ENCODE measurements at places on chromosomes 1 and 21.
A peak's percentile ranks its signal among the peaks of the same experiment; 100 is the strongest.

DNA sequence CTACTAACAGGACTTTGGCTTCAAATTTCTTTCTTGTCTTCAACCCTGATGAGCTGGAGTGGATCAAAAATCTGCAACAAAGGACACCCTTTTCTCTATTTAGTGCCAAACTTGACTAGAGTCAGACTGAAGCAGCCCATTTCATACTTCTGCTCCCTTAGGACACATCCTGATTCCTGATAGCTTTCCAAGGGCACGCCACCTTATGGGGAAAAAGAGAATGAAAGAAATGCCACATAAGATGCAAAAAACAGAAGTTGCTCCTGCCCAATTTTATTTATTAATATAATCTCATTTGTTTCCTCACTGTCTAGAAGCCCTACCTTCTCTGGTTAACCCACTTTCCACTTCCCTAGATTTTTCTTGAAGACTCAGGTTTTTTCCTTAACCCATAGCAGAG lies 72.7 kb upstream of the NBPF4 start:
- H3K36me3 ChIP-seq, result no peaks in the 10 kb centered on the region
- no peak overlapping the region for H3K4me3 ChIP-seq
- no peak overlapping the region for H3K27ac ChIP-seq
- DNase-seq, result peak; percentile 15
- peaks cover 41% of the 10 kb centered on the region for H3K27me3 ChIP-seq
- no peaks in the 10 kb centered on the region for H3K4me1 ChIP-seq

GRCh38 chr1:17244821-17245740 lies 3.8 kb upstream of the PADI3 start:
- no peaks in the 10 kb centered on the region for H3K36me3 ChIP-seq
- H3K27me3 ChIP-seq, result no peaks in the 10 kb centered on the region
- H3K27ac ChIP-seq, result no peak overlapping the region
- H3K4me3 ChIP-seq, result no peak overlapping the region
- no peak for DNase-seq

DNA sequence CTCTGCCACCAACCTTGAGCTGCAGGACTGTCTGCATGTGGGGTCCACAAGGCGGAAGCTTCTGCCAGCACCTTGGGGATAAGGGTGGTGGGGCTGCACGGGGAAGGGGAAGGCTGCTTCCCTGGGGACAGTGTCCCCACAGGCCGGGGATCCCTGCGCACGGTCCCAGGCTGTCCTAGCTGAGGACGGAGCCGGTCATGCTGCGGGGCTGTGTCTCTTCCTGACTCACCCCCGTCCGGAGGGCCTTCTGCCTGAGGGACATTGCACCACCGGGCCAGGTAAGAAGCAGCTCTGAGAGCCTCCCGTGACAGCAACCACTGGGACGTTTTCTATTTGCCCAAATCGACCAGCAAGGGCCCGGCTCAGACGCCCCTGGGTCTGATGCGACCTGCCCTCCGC lies 29.9 kb downstream of the KRTAP10-1 start:
- H3K4me3 ChIP-seq, result no peak overlapping the region
- H3K36me3 ChIP-seq, result no peaks in the 10 kb centered on the region
- H3K27ac ChIP-seq, result no peak overlapping the region
- no peaks in the 10 kb centered on the region for H3K4me1 ChIP-seq
- no peaks in the 10 kb centered on the region for H3K27me3 ChIP-seq

DNA sequence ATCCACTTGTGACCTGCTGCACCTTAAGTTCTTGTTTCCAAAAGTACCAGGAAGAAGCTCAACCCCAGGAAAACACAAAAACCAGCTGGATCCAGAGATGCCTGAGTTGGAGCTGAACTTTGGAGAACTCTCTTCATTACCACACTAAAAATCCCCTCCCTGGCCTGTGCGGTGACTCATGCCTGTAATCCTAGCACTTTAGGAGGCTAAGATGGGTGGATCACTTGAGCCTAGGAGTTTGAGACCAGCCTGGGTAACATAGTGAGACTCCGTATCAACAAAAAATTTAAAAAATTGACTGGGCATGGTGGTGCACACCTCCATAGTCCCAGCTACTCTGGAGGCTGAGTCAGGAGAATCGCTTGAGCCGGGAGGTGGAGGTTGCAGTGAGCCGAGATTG lies 6.2 kb downstream of the MAP1LC3C start:
- H3K27me3 ChIP-seq, result no peaks in the 10 kb centered on the region
- no peaks in the 10 kb centered on the region for H3K36me3 ChIP-seq
- no peak overlapping the region for H3K4me3 ChIP-seq
- H3K4me1 ChIP-seq, result no peaks in the 10 kb centered on the region

DNA sequence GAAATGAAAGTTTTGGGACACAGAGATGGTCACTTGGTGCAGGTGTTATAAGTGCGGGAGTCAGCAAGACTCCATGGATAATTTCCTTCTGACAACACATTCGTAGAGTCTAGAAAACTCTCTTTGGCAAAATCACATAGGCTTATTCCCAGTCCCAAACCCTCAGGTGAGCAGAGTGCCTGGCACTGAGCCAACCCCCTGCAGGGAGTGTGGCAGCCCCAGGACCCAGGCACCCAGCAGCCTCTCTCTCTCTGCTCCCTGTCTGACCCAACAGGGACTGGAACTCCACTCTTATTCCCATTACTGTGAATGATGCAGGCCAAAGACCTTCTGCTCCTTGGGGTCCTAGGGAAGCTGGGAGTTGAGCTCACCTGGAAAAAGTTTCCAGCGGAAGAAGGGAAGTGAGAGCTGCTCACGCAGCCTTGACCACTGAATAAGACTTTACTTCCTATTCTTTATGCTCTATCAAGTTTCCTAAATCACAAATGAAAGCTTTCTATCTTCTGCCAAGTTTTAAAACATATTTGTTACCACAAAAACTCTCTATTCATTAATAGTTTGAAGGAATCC lies 132.6 kb upstream of the ETV3 start:
- no peaks in the 10 kb centered on the region for H3K36me3 ChIP-seq
- no peak overlapping the region for H3K27ac ChIP-seq
- H3K4me3 ChIP-seq, result no peak overlapping the region
- DNase-seq, result no peak

DNA sequence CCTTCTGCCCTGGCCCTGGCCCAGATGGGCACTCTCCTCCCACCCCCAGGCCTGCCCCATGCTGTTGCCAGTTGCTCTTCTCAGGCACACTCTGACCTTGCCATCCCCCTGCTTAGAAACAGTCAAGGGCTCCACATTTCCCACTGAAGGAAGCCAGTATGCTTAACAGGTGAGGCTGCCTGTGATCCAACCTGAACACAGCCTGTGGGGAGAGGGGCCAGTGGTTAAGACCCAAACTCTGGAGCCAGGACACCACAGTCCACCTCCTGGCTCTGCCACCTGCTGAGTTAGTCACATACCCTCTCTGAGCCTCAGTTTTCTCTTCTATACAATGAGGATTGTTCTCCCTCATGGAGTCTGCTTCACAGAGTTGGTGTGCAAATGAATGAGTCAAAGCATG lies 526.9 kb downstream of the MATN1 start:
- no peak for DNase-seq
- no peak overlapping the region for H3K27ac ChIP-seq
- no peak overlapping the region for H3K4me3 ChIP-seq
- no peaks in the 10 kb centered on the region for H3K36me3 ChIP-seq

- H3K4me1 ChIP-seq, result no peaks in the 10 kb centered on the region
- no peaks in the 10 kb centered on the region for H3K27me3 ChIP-seq
- peaks cover 71% of the 10 kb centered on the region for H3K36me3 ChIP-seq
- no peak for DNase-seq
- H3K27ac ChIP-seq, result no peak overlapping the region
Measured at GRCh38 chr21:39296891-39297290, 16.5 kb downstream of the BRWD1 start.

DNA sequence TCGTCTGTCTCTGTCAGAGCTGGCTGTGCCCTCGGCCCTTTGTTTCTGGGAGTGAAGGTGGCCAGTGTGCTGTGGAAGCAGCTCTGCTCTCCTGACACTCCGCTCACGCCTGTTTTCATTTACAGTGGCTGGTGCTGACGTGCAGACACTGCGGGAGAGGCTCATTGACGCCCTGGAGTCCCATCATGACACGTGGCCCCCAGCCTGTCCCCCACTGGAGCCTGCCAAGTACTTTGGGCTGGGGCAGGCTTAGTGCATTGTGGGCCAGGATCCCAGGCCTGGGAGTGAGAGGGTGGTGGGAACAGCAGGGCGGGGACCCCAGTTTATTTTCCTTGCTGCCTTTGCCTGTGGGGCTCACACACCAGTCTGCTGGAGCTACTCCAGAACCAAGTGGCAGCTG lies 21.1 kb downstream of the QSOX1 start:
- no peaks in the 10 kb centered on the region for H3K36me3 ChIP-seq
- no peak overlapping the region for H3K4me3 ChIP-seq
- H3K27me3 ChIP-seq, result no peaks in the 10 kb centered on the region
- no peaks in the 10 kb centered on the region for H3K4me1 ChIP-seq

- no peaks in the 10 kb centered on the region for H3K4me1 ChIP-seq
- no peak overlapping the region for H3K27ac ChIP-seq
- peak; percentile 17 for DNase-seq
- H3K36me3 ChIP-seq, result no peaks in the 10 kb centered on the region
- H3K4me3 ChIP-seq, result no peak overlapping the region
- no peaks in the 10 kb centered on the region for H3K27me3 ChIP-seq
Measured at GRCh38 chr1:234091876-234092275, 187.4 kb downstream of the SLC35F3 start.

DNA sequence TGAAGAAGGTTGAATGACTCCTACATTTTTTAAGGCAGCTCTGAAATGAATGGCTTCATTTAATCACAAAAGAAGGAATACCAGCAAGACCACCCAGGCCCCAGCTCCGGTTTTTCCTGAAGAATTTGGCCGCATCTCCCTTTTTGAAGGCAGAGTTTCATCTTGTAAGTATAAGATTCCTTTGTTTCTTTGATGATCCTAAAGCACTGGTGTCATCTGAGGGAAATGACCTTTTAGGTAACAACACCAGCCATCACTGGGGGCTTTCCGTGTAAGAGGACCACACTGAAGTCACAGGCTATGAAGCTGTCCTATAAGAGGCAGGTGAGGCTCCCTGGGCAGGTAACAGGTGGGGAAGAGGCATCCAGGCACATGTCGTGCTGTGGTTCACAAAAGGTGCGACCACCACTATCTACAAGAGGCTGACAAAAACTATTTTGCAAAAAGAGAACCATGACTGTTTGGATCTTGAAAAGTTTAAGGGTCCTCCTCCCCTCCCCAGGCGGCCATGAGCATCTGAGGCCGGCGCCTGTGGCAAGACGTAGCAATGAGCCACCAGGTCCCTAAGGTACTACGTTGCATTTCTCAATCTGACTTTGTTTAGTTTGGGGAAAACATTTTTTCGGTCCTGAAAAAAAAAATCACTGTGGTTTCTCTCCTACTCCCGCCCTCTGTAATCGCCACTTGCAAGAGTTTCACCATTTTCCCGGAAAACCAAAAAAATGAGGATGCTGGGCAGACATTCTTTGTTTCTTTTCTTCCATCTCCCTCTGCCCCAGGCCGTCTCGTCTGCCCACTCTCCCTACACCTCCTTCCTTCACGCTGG lies 46.3 kb upstream of the IRF2BP2 start:
- H3K36me3 ChIP-seq, result no peaks in the 10 kb centered on the region
- no peak for DNase-seq
- no peak overlapping the region for H3K27ac ChIP-seq
- H3K4me1 ChIP-seq, result no peaks in the 10 kb centered on the region

DNA sequence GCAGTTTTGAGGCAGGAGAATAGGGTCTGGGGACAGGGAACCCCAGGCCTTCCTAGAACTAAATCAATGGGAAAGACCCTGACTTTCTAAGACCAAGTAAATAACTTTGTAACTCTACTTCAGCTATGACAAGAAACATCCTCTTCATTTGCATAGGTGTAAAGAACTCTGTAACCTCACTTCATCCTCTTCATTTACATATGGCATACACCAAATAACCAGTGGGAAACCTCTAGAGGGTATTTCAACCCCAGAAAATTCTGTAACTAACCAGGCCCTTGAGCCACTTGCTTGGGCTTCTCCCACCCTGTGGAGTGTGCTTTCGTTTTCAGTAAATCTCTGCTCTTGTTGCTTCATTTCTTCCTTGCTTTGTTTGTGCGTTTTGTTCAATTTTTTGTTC lies 495.6 kb downstream of the SIPA1L2 start:
- no peak overlapping the region for H3K4me3 ChIP-seq
- DNase-seq, result no peak
- no peaks in the 10 kb centered on the region for H3K4me1 ChIP-seq

- no peaks in the 10 kb centered on the region for H3K36me3 ChIP-seq
- no peak overlapping the region for H3K4me3 ChIP-seq
- H3K27ac ChIP-seq, result no peak overlapping the region
- no peaks in the 10 kb centered on the region for H3K27me3 ChIP-seq
- no peak for DNase-seq
Measured at GRCh38 chr1:116291024-116291423, 82.0 kb upstream of the ATP1A1 start.

DNA sequence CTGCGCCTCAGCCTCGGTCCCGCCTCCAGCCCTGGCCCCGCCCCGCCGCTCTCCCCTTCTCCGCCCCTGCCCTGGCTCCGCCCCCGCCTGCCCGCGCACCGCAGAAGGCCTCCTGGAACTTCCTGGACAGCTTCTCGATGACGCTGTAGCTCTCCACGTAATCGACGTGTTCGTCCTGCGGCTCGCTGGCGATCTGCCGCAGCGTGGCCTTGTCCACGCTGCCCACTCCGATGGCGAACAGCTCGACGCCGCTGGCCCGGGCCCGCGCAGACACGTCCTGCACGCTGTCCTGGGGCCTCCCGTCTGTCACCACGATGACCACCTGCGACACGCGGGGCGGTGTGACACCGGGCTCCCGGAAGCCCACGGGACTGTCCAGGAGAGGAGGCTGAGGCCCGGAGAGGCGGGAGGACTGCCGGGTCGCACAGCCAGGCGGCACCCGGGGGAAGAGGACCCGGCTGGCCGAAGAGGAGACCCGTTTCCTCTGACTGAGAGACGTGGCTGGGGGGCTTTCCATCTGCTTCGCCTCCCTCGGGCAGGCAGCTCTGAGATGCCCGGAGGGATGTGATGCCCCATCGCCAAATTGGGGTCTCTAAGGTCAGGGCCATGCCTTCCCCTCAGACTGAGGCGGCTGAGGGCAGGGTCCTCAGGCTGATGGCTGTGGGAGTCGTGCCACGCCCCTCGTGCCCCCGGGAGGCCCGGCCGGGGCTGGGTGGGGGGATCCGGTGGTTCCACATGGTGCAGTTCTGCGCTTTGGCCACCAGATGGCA lies 4.6 kb downstream of the MATN1 start:
- no peaks in the 10 kb centered on the region for H3K36me3 ChIP-seq
- H3K27me3 ChIP-seq, result no peaks in the 10 kb centered on the region
- H3K4me1 ChIP-seq, result peaks cover 5% of the 10 kb centered on the region
- H3K27ac ChIP-seq, result peak overlapping the region; percentile 92
- H3K4me3 ChIP-seq, result peak overlapping the region; percentile 64

DNA sequence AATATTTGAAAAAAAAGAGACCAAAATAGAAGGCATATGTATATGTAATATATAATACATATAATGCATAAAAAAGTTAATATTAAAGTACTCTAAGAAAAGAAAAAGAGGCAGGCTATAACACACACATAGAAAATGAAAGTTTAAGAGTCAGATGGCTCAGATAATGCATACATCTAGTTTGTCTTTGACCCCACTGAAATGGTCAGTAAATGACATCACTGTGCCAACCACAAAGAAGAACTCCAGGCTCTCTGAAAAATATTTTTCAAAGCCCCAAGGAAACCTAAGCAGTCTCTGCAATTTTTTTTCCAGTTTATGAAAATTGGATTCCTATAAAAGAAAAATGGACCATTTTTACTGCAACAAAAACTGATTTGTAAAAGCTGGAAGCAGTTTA lies 55.4 kb upstream of the SCYL3 start:
- H3K36me3 ChIP-seq, result no peaks in the 10 kb centered on the region
- H3K4me1 ChIP-seq, result no peaks in the 10 kb centered on the region
- no peak overlapping the region for H3K27ac ChIP-seq
- no peaks in the 10 kb centered on the region for H3K27me3 ChIP-seq
- DNase-seq, result no peak
- no peak overlapping the region for H3K4me3 ChIP-seq

- H3K27ac ChIP-seq, result no peak overlapping the region
- H3K27me3 ChIP-seq, result no peaks in the 10 kb centered on the region
- DNase-seq, result no peak
- H3K36me3 ChIP-seq, result no peaks in the 10 kb centered on the region
- H3K4me1 ChIP-seq, result peaks cover 4% of the 10 kb centered on the region
Measured at GRCh38 chr1:15424146-15424667, 14.0 kb upstream of the CTRC start.
